ENCODE measurements at places on chromosomes 13 and 19.

GRCh38 chr13:66634384-66634783 is 595.8 kb downstream of the PCDH9 start:
- DNase-seq = no peak

- no peak for DNase-seq
Measured at GRCh38 chr13:92670096-92670495, 556.5 kb upstream of the GPC6 start.

GRCh38 chr19:37896180-37896579 is 10.2 kb downstream of the WDR87 start:
- no peak for DNase-seq

GRCh38 chr13:42495751-42496150 is 78.2 kb upstream of the TNFSF11 start:
- no peak for DNase-seq

GRCh38 chr13:53788286-53788685 is 759.7 kb downstream of the OLFM4 start:
- no peak for DNase-seq

DNA sequence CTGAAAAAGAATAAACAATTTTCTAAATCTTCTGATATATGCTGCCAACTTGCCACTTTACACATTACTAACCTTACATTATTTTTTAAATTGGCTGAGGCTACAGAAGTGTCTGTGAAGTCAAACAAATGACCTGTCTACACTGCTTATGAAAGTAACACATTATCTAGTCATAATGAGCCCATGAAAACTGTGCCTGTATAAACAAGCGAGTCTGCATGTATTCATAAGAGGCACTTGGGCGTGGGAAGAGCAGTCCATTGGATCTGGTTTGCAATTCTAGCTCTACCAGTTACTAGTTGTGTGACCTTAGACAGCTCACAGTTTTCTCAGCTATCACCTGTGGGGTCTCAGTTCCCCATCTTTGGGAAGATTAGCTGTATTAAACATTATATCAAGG is 3.1 kb downstream of the VPS36 start:
- no peak for DNase-seq

DNA sequence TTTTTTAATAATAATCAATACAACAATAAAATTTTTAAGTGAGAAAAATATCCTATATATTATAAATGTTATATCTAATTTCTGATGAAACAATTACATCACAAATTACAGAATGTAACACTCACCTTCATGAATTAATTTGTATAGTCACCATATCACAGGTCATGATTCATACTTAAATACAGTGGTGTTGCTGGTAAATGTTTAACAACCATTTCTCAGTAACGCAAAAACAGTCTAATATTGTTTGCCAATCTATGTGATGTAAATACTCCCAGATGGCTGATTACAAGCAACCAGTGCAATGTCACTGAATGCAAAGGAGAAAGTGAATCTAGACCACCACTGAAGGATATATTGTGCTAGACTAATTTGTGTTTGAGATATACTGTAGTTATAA is 97.5 kb downstream of the DIAPH3 start:
- DNase-seq = no peak

GRCh38 chr19:4012092-4012974 is 4.8 kb downstream of the PIAS4 start:
- DNase-seq = no peak

DNA sequence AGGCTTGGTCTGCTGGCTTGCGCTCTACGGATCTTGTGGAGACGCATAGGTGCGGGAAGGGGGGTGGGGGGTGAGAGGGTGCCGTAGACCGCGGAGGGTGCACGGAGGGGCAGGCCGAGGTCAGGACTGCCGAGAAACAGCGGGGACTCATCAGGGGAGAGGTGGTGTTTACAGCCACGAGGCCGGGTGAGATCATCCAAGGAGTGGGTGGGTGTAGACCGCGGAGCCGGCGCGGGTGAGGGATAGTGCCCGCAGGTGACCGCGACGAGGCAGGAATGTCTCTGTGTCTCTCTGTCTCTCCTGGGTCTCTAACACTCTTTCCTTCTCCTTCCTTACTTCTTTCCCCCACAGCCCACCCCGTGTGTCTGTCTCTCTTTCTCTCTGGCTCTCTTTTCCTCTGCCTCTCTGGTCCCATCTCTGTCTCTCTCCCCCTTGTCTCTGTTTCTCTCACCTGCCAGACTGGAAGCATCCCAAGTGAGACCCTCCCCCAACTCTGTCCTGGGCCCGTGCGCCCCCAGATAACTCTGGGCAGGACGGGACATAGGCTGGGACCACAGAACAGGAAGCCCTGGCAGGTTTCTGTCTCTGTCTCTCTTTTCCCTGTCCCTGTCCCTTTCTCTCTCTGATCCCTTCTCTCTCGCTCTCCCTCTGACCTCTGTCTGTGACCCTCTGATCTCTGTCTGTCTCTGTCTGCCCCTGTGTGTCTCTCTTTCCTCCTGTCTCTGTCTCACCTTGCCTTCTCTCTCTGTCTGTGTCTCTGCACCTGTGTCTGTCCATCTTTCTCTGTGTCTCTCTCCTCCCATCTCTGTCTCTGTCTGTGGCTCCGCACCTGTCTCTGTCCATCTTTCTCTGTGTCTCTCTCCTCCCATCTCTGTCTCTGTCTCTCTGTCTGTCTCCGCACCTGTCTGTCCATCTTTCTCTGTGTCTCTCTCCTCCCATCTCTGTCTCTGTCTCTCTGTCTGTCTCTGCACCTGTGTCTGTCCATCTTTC is 1.8 kb upstream of the KLK4 start:
- DNase-seq = no peak

- no peak for DNase-seq
Measured at GRCh38 chr19:19064811-19065745, 1.3 kb downstream of the SLC25A42 start.
